Stimulated activated CD4-positive, alpha-beta T cell treated with anti-CD3 and anti-CD28 coated beads, TNF-alpha, amount 100 ng/mL, for 1 hour (primary cell): ENCODE measurements at places on chromosomes 4 and X.

DNA sequence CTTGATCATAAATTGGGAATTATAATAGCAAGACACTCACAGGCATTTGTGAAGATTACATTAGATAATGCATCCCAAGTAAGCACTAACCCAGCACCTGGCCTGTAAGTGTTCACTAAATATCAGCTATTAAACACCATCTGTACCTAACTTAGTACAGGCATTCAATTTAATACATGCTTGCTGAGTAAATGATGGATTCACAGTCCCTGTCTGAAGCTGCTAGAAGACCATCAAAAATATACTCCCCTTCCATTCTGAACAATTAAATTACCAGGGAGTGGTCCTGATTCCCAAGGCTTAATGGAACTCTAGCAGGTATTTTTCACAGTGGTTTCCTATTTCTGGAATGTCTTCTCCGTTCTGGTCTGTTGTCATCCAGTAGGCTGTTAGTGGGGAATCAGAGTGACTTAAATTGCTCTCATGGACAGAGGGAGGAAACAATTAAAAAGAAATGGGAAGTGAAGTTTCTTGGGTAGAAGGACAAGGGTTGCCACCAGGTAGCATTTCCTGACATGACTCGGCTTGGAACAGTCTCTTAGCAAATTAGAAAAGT, 233.9 kb downstream of the PTTG2 start:
- no peak for DNase-seq

DNA sequence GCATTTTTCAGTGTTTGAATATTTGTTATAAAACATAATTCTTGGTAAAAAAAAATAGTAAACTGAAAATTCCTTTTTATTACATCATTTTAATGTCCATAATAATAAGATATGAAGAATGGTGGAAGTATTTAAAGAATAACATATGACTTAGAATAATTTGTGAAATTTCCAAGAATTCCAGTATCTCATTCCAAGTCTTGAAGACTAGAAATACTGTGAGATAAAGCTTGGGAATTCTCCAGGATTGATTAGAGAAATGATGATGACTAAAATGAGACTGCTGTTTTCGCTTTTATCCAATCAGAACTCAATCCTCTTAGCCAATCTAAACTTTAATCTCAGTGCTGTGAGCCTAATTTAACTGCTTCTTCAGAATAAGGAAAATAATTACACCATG, 184.2 kb upstream of the HCCS start:
- no peak for DNase-seq

GRCh38 chr4:21901831-21902230, 46.7 kb downstream of the KCNIP4 start:
- DNase-seq = no peak

- no peak for DNase-seq
These were observed 243.0 kb downstream of the STPG2 start for GRCh38 chr4:97900229-97900628.

- DNase-seq = peak; percentile 13
These were observed at the start of gene CHIC1 for GRCh38 chrX:73562984-73563737. CHIC1 (plus strand) TSS chrX:73563197; CDS start chrX:73563285, 88 bp downstream.

- no peak for DNase-seq
These were observed 1.8 kb downstream of the SUV39H1 start for GRCh38 chrX:48698306-48698705.

DNA sequence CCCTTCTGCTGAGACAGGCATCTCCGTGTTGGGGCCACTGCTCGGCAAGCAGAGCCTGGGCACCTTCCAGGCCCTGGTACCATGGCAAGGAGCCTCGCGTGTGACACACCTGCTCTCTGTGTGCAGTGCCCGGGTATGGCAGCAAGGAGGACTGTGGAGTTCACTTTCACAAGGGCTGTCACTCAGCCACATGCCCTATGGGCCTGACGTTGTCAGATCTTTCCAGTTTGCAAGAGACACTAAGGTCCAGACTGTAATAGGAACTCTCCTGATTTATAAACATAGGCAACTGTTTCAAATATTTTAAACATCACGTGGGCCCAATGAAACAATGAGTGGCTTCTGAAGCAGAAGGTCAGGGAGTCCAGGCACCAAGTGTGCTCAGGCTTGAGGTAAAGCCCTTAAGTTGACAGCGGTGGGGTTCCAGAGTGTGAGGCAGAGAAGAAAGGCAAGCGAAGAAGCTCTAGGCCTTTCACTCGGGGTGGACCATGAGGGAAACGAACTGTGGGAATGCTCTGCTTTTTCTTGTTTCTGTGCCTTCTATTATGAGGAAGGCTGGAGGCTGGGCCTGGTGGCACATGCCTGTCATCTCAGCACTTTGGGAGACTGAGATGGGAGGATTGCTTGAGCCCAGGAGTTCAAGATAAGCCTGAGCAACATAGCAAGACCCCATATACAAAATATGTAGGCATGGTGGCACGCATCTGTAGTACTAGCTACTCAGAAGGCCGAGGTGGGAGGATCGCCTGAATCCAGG, 108.6 kb upstream of the TRIM2 start:
- DNase-seq = no peak

DNA sequence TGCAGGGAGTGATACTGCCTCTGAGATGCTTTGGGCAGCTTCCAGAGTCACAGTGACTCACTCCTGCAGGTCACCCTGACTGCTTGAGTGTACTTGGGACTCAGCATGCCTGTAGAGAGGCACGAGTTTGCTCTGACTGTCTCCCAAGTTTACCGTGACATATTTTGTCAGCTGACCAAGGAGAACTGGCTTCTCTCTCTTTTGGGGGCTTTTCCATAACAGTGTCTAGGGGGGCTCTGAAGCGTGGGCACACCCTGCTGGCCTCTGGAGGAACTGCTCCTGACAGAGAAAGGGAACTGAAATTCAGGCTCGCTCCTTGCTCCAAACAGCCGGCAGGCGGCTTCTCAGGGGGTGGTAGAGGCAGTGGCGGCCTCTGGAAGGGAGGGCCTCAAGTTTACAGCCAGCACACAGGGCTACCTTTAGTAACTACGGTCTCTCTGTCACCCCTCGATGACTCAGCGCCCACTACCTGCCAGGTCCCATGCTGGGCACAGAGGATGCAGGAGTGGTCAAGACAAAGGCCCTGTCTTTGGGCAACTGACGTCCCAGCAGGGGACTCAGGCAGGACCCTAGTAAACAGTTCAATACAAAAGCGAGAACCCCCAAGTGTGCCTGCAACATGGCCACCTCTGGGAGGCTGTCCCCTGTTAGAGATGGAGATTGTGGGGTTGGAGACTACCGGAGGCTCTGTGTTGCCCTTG, 17.8 kb downstream of the ZNF185 start:
- no peak for DNase-seq

- DNase-seq = no peak
These were observed 117.1 kb upstream of the TENM3 start for GRCh38 chr4:182126096-182126495.

- no peak for DNase-seq
These were observed 383.9 kb downstream of the DCAF12L2 start for GRCh38 chrX:125782184-125782583.

GRCh38 chr4:181952478-181952877, 290.7 kb upstream of the TENM3 start:
- no peak for DNase-seq

DNA sequence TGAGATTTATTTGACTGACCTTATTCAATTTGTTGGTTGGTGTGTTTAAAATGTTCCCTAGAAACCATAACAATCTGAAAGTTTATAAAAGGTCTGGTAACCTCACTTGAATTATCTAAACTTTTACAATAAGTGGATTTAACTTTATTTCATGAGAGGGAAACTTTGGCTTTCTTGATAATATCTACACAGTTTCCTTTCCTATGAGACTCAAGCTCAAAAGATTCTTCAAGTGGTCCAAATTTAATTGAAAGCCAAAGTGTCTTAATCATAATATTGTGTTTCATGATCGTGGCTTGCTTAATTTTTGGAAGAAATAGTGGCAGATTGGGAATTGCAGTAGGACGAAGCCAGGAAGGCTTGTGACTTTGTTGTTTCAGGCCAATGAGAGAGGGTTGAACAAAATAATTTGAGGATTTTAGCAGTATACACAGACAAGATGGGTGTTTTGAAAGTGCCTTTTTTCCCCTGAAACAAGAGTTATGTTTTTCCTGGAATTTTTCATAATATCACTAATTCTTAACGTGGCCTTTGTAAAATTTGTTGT, 55.0 kb downstream of the PHEX start:
- no peak for DNase-seq

DNA sequence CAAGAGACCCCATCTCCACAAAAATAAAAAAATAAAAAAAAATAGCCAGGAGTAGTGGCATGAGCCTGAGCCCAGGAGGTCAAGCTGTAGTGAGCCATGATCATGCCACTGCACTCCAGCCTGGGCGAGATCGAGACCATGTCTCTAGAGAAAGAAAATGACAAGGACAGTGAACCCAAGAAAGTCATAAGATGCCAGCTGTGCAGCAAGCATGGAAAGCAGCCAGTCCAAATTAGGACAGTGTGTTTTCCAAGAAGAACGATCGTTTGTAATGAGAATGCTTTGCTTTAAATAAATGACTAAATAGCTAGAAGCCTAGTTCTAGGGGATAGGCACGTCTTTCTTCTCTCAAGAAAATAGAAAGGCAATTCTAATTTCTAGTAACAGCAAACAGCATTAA, 58.4 kb upstream of the MSANTD1 start:
- no peak for DNase-seq

DNA sequence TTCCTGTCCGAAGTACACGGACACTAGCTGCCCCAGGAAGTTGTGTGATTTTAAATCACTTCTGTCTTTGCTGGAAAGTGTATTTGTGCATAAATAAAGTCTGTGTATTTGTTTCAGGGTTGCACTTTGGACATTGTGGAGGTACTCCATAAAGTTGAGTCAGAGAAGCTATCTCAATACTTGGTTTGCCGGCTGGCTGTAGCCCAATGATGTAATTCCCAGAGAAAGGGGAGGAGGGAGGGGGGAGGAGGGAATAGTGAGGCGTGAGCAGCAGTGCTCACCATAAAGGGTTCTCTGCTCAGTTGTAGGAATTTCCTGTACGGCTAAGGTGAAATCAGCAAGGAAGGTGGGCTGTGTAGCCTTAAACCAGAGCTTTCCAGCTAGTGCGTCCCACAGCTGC, 7.5 kb downstream of the APEX2 start:
- no peak for DNase-seq

- DNase-seq = no peak
These were observed 36.0 kb downstream of the PF4 start for GRCh38 chr4:73945674-73946449.

- no peak for DNase-seq
These were observed 23.1 kb downstream of the ENOX2 start for GRCh38 chrX:130879869-130880268.

- no peak for DNase-seq
These were observed 56.0 kb downstream of the PDLIM5 start for GRCh38 chr4:94507708-94508107.

GRCh38 chr4:183936047-183936446, 30.9 kb downstream of the STOX2 start:
- no peak for DNase-seq

DNA sequence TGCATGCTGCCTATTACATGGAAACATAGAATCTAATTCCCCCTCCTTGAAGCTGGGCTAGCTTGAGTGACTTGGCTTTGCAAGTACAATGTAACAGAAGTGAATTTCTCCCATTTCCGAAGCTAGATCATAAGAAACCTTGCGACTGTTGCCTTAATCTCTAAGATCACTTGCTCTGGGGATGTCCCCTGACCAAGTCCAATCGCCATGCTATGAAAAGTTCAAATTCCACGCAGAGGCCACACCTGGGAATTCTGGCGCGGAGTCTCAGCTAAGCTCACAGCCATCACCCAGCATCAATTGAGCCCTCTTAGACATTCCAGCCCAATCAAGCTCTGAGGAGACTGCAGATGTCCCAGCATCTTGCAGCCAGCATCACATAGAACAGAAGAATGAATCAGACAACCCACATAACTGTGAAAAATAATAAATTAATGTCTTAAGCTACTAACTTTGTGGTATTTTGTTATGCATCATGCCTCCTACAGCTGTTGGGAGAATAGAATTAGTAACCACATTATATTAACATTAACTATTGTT, 27.0 kb downstream of the GPM6A start:
- no peak for DNase-seq
